ENCODE measurements at places on chromosomes 1 and 21.

DNA sequence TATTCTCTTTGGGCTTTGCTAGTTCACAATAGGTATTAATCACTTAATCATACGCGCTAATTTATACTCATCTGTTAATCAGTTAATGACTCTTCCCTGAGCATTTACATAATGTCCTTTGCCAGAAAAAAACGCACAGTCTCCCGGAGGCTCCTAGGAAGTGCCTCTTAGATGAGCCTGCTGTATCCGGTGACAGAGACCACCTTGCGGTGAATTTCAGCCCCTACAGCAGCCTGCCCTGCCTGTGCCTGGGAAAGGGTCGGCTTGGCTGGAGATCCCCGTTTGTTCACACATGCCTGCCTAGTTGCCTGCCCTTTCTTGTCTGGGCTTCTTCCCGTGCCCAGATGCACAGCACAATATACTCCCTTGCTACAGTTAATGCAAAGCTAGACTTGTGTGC is 152.9 kb downstream of the ZBTB18 start:
- DNase-seq = no peak

- DNase-seq = no peak
Observed at GRCh38 chr1:25692560-25692959, 76.0 kb downstream of the MAN1C1 start.

- DNase-seq = no peak
Observed at GRCh38 chr1:37893673-37894072, 34.3 kb upstream of the MTF1 start.

GRCh38 chr1:156025876-156026275 is 5.1 kb upstream of the SSR2 start:
- DNase-seq = no peak

DNA sequence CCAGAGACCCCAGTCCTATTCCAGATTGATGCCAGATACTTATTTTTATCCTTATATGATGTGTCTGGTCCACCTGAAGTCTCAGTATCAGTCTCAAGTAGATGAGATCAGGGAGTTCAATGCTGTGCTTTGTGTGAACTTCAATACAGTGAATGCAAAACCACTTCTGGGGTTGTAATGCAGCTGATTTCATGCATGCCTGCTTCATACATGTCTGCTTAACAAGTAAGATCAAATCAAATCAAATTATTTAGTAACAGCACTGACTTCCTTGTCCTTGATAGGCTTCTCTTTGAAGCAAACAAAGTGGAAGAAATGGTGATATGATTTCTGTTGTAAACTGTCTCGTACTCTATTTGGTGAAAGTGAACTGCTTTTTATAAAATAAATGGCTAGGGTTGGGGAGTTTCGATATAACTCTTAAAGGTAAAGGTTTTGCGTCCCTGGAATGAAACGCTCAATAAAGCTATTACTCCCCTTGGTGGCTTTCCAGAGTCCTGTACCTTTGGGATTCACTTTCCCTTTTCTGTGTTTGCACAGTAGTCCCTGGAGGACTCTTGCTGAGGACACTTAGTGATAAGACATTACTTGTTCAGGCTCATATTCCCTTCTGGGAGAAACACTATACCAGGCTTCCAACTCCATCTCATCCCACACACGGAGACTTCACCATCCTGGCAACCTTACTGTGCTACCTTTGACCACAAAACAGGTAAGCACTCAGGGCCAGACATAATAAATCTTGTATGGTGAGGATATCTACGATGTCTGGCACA is 59.3 kb downstream of the FH start:
- no peak for DNase-seq

GRCh38 chr1:232958067-232958466 is 7.7 kb downstream of the NTPCR start:
- DNase-seq = no peak

- DNase-seq = no peak
Observed at GRCh38 chr1:69373520-69373919, 194.2 kb upstream of the LRRC7 start.

- no peak for DNase-seq
Observed at GRCh38 chr1:152869808-152870419, 8.2 kb upstream of the SMCP start.

DNA sequence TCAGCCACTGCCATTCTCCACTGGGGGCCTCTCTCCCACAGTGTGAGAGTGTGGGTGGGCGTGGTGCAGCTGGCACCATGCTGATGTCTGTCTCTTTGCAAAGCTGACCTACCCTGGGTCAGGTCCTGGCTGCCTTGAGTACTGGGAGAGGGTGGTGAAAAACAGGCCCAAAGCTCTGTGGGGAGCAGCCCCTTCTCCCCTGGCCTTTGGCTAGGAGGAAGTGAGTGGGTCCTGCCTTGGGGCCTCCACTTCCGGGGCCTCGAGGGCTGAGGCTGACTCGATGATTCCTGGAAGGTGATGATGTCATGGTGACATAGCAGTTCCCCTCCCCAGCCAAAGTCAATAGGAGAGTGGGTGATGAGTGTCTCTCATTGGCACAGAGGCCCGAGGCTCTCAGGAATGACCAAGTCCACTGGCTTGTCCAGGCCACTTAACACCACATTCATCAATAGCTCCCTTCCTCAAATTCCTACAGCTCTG is 53.0 kb downstream of the IER5 start:
- DNase-seq = no peak

DNA sequence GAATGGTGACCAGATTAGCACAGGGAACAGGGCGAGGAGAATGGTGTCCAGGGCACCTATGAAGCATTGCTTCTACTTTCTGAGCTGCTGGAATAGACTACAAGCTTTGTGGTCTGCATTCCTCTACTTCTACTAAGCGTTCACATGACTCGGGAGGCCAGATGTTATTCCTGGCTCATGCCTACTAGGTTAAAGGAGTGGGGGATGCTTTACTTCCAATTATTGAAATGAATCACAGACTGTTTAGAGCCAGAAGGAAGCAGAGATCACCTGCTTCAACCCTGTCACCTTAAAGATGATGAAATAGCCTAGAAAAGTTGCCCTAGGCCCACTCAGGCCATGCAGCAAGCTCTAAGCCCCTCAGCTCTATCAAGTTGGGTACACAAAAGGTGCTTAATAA is 633.5 kb downstream of the KIF26B start:
- no peak for DNase-seq

DNA sequence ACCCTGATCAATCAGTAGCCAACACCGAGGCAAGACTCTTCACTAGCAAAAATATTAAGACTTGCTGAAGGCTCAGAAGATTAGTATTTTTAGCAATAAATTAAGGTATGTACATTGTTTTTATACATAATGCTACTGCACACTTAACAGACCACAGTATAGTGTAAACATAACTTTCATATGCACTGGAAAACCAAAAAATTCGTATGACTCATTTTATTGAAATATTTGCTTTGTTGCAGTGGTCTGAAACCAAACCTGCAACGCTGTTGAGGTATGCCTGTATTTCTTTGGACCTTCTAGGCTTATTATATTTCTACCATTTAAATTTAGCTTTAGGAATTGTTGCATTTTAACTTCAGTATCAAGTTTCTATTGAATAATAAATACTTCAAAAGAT is 65.8 kb upstream of the BCL9 start:
- no peak for DNase-seq

- no peak for DNase-seq
Observed at GRCh38 chr1:241419986-241420385, 63.0 kb upstream of the RGS7 start.

GRCh38 chr1:225361176-225361575 is 66.7 kb downstream of the LBR start:
- DNase-seq = no peak

GRCh38 chr1:241532864-241533263 is 686 bp downstream of the KMO start:
- DNase-seq = no peak

GRCh38 chr1:165849353-165850133 is 22.1 kb downstream of the UCK2 start:
- no peak for DNase-seq

GRCh38 chr1:73162564-73162963 is 880.2 kb upstream of the NEGR1 start:
- no peak for DNase-seq

DNA sequence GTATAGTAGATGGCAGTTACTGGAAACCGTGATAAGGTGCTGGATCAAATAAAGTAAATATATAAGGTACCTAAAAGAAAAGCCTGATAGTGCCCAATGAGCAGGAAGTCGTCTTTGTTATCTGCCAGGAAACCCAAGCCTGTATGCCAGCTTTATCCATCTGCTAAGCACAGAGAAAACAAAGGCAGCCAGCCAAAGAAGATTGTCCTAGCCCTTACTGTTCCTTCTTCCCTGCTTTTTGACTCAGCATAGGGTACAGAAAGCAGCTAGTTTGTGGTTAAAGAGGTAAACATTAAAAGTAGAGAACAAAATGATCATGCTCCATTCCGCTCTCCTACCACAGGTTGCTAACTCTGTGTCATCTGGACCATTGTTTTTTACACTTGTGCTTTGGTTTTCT is 10.1 kb downstream of the KRTAP22-2 start:
- no peak for DNase-seq

GRCh38 chr1:18805925-18806849 is 53.3 kb downstream of the TAS1R2 start:
- no peak for DNase-seq

DNA sequence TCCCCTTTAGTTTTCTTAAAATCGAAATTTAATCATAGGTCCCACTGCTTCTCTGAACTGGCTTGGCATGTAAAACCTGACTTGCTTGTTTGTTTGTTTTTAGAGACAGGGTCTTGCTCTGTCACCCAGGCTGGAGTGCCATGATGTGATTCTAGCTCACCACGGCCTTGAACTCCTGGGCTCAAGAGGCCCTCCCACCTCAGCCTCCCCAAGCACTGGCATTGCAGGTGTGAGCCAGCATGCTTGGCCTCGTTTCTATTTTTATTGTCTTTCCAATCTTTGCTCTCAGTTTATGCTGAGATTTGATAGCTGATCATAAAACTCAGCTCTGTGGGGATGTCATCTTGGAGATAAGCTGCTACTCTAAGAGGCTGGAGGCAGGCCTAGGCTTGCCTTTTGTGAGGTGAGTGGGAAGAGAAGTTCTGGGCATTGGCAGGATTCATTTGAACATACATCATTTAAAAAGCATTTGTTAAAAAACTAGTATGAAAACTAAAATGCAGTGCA is 51.5 kb upstream of the GCLM start:
- DNase-seq = no peak

GRCh38 chr1:197541411-197541810 is 233.9 kb downstream of the DENND1B start:
- DNase-seq = no peak

GRCh38 chr1:154971341-154971998 is 923 bp upstream of the SHC1 start:
- no peak for DNase-seq

DNA sequence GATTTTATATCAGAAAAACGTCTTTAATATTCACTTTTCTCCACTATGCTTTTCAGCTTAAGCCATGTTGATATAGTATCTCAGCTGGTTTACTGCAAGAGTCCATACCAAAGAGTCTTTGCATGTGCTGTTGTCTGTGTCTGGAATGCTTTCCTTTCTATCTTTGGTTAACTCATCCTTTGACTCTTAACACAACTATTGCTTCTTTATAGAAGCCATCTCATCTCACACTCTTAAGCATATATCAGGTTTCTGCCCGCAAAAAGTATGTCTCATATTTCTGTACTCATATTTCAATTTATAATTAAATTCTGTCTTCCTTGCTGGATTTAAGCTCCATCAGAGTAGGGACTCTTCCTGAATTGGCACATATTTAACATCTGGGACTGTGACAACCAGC is 220.9 kb upstream of the KCNK2 start:
- DNase-seq = no peak

GRCh38 chr1:61640531-61641530 is 84.1 kb downstream of the TM2D1 start:
- no peak for DNase-seq

DNA sequence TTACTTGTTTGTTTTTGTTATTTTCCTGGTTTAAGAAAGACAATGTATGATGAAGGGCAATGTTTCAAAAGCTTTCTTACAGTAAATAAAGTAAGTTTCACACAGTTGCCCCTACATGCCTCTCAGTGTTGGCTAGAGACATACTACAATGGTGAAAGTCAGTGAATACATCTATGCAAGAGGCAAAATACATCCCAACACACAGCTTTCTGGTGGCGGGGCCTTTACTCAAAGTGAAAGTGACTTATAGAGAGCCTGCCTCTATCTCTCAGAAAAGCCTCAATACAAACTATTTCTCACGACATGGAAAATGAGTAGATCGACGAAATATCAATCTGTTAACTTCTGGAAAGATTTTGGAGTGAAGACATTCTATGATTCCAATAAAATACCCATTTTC is 122.3 kb downstream of the SLC30A10 start:
- no peak for DNase-seq

DNA sequence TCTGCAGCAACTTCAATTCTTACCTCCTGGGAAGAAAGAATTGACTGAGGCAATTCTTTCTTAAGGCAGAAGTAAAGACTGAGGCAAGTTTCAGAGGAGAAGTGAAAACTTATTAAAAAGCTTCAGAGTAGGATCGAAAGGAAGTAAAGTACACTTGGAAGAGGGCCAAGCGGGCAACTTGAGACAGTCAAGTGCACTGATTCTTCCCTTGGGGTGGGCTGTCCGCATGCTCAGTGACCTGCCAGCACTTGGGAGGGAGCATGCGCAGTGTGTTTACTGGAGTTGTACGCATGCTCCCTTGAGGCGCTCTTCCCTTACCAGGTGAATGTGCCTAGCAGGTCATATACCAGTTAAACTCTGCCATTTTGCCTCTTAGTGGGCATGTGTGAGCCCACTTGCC is 55.3 kb upstream of the NBPF3 start:
- DNase-seq = no peak

DNA sequence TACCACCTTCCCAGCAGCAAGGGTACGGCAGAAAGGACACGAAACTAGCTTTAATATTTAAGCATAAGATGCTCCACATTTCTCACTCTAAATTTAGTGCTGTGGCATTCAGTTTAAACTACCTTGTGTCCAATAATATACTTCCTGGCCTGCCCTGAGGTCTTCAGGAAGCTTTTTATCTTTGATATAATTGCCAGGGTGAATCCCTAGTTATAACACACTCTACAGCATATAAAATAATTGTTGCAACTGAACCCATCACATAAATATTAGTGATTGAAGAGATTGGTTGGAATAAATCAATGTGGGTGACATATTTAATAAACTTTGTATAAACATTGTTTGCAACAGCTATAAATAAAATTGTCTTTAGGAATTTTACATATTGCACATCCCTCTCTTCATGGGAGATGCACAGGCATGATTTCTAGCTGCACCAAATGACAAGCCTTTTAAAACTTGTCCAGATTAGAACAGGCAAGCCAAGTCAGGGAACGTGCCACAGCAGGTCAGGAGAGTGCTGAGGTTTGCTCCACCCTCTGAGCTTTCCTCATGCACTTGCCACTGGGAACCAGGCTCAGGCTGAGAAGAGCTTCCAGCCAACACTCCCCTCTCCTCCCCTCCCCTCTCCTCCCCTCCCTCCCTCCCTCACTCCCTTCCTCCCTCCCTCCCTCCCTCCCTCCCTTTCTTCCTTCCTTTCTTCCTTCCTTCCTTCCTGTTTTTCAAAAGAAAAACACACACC is 623.2 kb upstream of the PKN2 start:
- DNase-seq = no peak

- DNase-seq = no peak
Observed at GRCh38 chr1:182229921-182230491, 161.6 kb downstream of the GLUL start.

- no peak for DNase-seq
Observed at GRCh38 chr21:16992448-16992847, 520.4 kb upstream of the CXADR start.

- DNase-seq = no peak
Observed at GRCh38 chr1:41917835-41918449, 780 bp downstream of the HIVEP3 start.

All from cortex of kidney (tissue), 1 donor.